ENCODE measurements at places on chromosomes 6 and 20.

- DNase-seq = peak; percentile 28
These were observed at the start of gene DDO for GRCh38 chr6:110415086-110415916. Gene DDO, minus strand, starts transcription at chr6:110415575. Its CDS starts 2,113 bp downstream, at chr6:110413462.

DNA sequence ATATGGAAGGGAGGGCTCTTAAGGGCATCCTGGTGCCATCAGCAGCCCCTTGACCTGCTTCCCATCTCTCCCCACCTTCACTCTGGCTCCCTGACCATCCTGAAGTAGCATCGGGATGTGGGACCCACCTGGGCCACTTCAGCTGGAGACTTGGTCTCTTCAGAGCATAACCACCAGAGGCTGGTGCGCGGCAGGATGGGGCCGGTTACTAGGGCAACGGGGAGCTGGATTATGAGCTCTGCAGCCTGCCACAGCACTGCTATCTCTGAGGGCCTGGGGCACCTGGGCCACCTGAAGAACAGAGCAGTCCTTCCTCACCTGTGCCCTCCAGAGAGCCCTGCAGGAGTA is 79.7 kb downstream of the SYNJ2 start:
- DNase-seq = no peak

DNA sequence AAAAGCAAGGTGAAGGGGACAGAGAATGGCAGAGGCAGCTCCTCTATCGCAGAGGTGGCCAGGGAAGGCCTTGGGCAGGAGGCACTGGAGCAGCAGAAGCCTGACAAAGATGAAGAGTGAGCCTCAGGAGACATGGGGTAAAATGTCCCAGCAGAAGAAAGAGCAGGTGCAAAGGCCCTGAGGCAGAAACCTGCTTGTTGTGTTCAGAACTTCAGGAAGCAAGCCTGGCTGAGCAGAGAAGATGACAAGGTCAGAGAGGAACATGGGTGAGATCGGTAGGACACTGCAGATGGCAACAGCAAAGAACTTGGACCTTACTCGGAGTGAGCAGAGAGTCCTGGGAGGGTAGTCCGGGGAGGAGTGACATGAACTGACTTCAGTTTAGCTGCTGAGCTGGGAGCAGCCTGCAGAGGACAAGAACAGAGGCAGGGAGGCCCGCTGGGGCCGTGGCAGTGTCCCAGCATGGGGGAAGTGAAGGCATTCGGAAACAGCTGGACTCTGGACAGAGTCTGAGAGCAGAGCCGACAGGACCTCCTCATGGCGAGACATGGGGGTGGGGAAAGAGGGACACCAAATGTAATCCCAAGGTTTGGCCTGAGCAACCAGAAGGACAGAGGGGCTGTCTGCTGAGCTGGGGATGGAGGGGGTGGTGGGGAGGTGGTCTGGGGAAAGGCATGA is 106.3 kb downstream of the PREX1 start:
- DNase-seq = no peak

DNA sequence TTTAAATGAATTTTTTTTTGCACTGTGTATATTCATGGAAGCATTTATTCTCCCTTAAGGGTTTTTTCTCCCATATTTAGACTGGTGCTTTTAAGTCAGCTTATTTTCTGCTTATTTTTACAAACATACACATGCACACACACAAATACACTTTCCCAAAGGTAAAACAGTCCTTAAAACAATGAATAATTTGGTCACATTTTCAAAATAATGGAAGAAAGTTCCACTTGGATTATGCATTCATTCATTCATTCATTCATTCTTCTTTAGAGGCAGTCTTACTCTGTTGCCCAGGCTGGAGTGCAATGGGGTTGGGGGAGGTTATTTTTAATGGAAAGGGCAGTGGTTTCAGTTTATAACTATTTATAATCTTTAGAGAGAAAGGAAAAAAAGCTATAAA is 69.8 kb downstream of the STXBP5 start:
- DNase-seq = no peak

- no peak for DNase-seq
These were observed 156.0 kb downstream of the TBC1D7 start for GRCh38 chr6:13172291-13172690.
